ENCODE measurements at places on chromosomes 6 and 20. TPM values are rescaled to one million over a fixed set of nuclear protein-coding genes. Genes with fewer than 3 reads are reported as not detected.

GRCh38 chr6:29216528-29216927, 45.8 kb downstream of the OR2J2 start:
- DNase-seq: no peak

DNA sequence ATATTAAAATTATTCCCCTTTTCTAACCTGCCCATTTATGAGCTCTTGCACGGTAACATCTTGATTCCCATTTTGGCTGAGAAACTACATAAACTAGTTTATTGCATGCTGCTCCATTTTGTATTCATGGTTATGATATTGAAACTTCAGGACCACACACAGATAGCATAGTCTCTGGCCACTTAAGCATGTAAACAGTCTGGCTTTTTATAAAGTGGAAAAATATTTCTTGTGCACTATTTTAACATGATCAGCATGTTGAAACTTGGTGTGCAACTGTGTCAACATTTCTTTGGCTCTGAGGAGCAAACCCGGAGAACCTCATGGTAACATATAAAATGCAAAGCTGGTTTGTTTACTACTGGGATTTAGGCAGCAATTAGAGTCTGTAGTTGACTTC, 70.7 kb downstream of the SLX4IP start:
- DNase-seq: peak; percentile 26

DNA sequence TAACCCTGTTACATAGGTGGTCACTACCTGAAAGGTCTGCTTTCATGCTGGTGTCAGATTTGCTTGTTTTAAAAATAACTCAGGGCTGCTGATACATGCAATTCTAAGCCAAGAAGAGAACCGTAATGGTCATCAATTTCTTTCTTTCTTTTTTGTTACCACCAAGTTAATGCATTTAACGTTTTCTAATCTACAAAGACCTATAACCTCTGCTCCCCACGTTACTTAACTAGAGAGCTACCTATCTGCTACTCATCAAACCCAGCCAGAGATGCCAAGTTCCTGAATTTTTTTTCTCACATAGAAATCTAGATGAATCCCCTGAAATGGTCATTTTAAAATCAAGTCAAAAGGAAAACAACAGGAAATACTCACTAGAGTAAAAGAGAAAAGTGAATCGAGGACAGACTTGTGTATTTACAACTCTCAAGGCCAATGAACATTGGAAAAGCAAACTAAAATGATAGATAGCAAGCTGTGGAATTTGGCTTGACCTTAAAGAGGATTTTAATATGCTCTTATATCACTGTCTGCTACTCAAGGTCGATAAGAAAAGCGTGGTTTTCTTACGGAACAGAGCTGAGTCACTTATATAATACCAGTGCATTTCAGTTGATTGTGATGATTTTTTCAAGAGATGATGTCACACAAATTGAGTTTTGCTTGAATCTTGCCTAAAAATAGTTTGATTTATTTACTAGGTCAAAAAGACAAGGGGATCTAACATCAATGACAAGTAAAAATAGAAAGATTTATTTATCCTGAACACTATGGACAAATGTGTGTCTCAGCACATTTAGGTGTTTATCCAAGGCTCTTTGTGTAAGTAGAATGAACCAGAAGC, 67.9 kb downstream of the SGK1 start:
- no peak for DNase-seq

GRCh38 chr6:21331235-21331634, 262.3 kb upstream of the SOX4 start:
- no peak for DNase-seq

DNA sequence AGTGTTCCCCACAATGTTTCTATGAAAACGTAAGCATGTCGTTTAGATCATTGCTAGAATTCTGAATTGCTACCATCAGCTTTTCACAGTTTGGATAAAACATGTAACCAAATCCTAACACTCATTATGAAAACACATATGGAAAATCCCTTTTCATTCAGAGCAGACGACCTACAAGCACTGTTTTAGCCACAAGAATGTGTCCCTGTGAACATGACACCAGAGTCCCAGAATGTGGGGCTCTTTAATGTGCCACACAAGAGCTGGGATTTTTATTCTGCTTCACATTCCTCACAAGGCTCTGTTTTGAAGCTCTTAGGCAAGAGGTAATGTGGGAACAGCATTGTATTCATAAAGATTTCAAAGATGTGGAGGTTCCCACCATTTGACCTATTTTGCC, 141.1 kb upstream of the CITED2 start:
- no peak for DNase-seq

DNA sequence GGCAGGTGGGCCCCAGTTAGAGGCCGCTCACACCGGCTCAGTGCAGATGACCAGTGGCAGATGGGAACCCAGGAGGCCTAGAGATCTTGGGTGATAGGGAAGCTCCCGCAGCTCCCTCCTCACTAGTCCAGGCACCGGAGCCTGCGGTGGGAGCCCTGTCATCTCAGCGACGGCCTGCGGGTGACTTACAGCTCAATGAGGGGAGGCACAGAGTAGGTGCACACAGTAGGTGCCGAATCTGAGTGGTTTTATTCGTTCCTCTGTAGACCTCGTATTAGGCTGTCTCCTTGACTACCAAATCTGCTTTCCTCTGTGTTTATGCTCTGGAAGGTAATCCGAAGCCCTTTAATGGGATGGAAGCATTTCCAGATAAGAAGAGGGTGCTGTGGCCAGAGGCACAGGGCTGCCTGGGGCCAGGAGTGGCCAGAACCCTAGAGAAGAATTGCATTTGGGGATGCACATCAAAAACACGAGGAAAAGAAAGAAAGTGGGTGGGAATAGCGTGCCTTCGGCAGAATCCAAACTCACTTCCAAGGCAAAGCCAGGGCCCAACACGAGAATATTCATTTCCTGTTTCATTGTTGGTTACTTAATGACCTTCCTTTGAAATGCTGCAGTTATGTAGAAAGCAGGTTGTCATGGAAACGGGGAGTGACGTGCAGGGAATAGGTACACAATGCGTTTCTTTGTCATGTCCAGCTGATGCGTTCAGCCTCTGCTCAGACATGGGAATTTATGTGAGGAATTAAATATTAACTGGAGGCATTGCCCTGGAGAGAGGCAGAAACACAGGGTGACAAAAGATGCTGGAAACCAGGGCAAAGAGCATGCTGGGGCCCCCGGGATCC, 24.7 kb downstream of the MYT1 start:
- peak; percentile 21 for DNase-seq

DNA sequence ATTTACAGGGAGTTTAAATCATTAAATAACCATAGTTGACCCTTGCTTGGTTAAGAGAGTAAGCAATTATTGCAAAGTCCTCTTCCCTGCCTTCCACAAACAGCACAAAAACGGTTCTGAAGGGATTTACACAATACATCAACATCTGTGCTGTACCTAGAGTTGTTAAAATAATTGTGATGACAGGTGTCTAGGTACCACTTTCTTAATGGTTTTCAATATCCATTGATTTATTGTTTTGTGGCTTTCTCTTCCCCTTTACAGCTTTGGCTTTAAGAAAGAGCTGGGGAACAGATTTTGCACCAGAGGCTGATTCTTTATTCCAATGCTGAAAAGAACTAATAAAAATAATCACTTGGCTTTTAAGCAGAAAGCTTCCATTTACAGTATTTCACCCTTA, 598 bp upstream of the SOX4 start:
- DNase-seq: no peak

GRCh38 chr6:43013097-43013842, 476 bp downstream of the MEA1 start:
- no peak for DNase-seq

GRCh38 chr20:57682184-57683101, 27.4 kb downstream of the PMEPA1 start:
- DNase-seq: no peak

DNA sequence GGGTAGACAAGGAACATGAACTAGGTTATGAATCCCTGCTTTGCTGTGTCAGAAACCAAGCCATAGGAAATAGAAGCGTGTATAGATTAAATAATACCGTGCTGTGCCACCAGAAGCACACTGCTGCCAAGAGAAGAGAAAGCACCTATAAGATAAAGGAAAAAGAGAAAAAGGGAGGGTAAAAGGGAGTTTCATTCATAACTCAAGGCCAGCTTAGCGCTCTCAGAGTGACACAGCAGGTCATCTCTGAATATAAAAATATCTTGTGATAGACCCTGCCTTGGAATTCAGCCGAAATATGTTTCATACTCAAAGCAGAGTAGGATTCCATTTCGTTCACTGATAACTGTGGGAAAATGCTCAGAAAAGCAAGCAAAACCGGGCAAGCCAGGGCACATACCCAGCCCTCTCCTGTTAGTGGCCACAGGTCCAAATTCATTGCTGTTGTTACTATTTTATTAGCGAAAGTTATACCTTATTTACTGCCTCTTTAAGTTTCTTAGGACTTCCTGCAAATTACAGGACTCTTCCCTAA, 8.7 kb downstream of the JAG1 start:
- DNase-seq: peak; percentile 71

- DNase-seq: peak; percentile 19
Observed at GRCh38 chr6:121940728-121941127, 458.7 kb upstream of the HSF2 start.

GRCh38 chr6:35505999-35506412, 6.7 kb downstream of the TULP1 start:
- DNase-seq: no peak

DNA sequence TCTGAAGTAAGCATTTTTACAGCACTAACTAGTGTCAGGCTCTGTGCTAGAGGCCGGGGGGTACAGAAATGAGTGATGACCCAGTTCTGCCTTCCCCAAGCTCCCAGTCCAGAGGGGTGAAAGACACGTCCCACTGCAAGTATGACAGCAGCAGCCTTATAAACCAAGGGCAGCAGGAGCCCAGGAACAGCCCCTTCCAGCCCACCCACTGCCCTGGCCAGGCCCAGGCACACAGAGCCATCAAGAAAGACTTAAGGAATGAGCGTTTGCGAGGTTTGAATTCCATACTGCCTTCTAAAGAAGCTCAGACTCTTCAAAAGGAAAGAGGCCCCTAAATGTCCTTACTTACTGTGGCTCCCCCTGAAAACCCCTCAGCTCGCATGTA, 10.0 kb downstream of the TRERF1 start:
- DNase-seq: no peak

DNA sequence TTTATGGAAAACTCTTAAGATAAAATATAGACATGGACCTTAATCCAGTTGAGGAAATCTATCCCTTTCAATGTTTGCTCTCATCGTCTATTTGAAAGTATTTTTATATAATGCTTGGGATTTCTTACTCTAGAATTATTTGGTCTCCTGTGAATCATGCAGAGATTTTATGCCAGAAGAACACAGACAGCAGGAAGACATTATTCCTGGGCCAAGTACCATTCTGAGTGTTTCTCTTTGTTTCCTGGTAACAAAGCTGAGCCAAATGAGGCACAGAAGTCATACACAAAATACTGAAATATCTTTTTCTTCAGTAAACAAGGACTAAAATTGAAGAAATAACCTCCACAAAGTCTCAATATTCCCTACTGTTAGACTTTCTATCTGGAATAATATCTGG, 538.2 kb upstream of the EYS start:
- DNase-seq: no peak

- no peak for DNase-seq
Observed at GRCh38 chr6:169528755-169529154, 173.1 kb downstream of the WDR27 start.

DNA sequence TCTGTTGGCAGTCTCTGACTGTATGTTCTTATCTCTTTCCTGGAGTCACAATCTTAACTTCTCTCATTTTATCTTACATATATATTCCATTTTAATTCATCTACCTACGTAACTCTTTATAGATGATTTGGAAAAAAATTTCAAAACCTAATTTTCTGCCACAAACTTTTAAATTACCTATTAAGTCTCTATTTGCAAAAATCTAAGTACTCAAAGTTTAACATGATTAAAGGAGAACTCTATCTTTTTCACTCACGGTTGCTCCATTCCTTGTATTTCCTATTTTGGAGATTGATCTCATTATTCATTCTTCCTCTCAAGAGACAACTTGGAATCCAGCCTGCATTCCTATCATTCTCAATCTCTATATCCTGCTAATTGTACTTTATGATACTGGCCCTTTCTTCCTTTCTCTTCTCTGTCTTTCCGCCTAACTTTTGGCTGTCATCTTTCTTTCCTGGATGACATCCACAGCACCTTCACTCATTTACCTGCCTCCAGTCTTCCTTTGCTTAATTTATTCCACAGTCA, 1071.1 kb upstream of the CITED2 start:
- peak; percentile 28 for DNase-seq

DNA sequence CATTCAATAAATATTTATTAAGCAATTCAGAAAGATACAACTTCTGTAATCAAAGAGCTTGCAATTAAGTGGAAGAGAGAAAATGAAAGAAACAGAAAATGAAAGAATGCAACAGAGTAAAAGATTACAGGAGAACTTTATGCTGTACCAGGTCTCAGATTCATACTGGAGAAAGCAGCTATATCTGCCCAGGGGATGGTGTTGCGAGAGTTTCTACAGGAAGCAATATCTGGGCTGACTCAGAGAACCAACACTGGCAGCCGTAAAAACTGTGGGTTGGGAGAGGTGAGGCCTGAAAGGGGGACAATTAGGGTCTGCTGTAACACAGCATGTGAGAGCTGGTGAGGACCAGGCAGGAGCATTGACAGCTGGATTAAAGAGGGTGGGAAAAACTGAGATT, 256.7 kb upstream of the TCF21 start:
- DNase-seq: peak; percentile 67

- DNase-seq: no peak
Observed at GRCh38 chr20:61464307-61465303, 212.5 kb downstream of the CDH4 start.

GRCh38 chr20:1322511-1323245, 6.3 kb downstream of the SDCBP2 start:
- DNase-seq: peak; percentile 92

- DNase-seq: no peak
Observed at GRCh38 chr6:9937031-9937763, 477.7 kb downstream of the TFAP2A start.

DNA sequence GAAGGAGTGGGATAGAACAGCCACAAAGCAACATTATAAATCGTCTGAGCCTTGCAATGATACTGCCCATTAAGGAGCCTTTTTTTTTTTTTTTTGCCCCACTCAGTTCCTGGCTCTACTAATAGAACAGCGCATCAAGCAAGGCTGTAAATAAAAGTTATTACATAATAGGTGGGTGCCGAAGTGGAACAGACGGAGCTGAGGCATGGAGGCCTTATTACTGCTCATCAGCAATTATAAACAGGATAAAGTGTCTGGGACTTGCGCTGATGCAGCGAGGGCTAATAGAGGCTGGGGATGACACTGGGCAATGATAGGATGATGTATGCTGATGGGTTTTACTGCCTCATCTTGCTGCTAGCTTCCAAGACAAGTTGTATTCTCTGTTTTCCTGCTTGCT, 272.1 kb downstream of the ZFAND3 start:
- DNase-seq: no peak

- peak; percentile 87 for DNase-seq
Observed at GRCh38 chr6:90025523-90026061, 131.3 kb downstream of the GJA10 start.

PREX1 gene
- 0.05 TPM for total RNA-seq

PPP1R3G gene
- 0.07 TPM for total RNA-seq

FAM217A gene
- not detected for total RNA-seq

RNF182 gene
- not detected for total RNA-seq

EYS gene
- total RNA-seq: 1.6 TPM

EFHC1 gene
- 26.3 TPM for total RNA-seq

MYCT1 gene
- total RNA-seq: not detected

UTRN gene
- total RNA-seq: 84.8 TPM

IRAK1BP1 gene
- total RNA-seq: 4.6 TPM

NELFCD gene
- total RNA-seq: 79.8 TPM

MARCKS gene
- total RNA-seq: 39.3 TPM

All from MCF 10A (cell line).